ENCODE measurements at places on chromosomes 1 and 21. TPM values are rescaled to one million over a fixed set of nuclear protein-coding genes. Genes with fewer than 3 reads are reported as not detected.

GRCh38 chr1:34125721-34126380, 39.2 kb downstream of the CSMD2 start:
- DNase-seq, result no peak

GRCh38 chr1:44602634-44603628, 71.3 kb downstream of the TMEM53 start:
- DNase-seq, result no peak

DNA sequence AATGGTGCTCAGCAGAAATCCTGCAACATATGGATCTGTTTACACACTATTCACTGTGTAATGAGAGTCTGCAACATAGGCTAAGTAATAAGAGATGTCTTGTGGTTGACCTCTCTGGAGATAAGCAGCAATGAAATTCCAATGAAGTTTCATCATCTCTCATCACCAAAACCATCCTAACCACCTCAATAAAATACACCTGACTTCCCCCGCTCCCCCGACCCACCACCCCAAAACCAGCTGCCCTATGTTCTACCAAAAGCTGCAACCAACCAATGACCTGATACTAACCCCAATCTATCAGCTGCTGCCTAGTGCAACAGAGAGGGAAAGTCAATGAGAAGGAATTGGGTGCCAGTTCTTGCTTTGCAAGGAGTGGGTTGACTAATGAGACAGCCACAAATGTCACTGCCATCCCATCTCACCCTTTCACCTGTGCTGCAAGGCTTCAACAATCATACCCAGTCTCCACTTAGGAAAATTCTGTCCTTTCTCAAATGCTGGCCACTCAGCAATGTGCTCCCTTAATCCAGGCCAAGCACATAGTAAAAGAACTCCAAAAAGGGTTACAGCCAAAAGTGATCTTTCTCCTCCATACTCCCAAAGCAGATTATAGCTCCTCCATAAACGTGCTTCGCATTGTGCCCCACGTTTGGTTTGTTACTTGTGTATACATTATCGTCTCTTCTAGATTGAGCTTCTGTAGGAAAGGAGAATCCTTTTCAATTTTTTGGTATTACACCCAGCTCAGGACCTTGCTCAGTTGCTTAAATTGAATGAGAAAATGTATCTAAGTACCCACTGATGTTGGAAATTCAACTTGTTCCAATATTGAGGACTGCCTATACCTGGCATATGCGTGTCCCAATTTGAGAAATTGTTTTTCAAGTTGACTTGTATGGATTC, 29.0 kb downstream of the MRPL39 start:
- DNase-seq, result peak; percentile 49

DNA sequence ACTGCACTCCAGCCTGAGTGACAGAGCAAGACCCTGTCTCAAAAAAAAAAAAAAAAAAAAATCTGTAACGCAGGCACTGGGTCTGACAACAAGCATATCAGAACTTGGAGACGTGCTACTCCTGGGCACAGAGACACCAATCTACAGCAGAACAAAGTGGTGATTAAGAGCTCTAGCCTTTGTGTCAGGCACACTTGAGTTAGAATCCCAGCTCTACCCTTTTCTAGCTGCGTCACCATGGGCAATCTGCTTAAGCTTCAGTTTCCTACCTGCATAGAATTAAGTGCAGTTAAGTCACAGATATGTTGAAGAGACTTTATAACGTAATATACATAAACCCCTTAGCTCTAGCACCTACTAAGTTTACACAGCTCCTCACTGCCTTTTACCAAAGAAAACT, 3.4 kb upstream of the CDCA8 start:
- no peak for DNase-seq

GRCh38 chr1:216566641-216567205, 143.5 kb upstream of the USH2A start:
- DNase-seq, result peak; percentile 28

ZBED6 gene
- 40.2 TPM for total RNA-seq

- DNase-seq, result peak; percentile 77
Observed at GRCh38 chr1:218711884-218712674, 366.9 kb downstream of the TGFB2 start.

ELF3 gene
- total RNA-seq, result 0.32 TPM

GRCh38 chr21:17105932-17106331, 406.9 kb upstream of the CXADR start:
- DNase-seq, result peak; percentile 2

GRCh38 chr1:119811985-119812557, 811 bp upstream of the REG4 start:
- DNase-seq, result no peak

SYT6 gene
- not detected for total RNA-seq

DNA sequence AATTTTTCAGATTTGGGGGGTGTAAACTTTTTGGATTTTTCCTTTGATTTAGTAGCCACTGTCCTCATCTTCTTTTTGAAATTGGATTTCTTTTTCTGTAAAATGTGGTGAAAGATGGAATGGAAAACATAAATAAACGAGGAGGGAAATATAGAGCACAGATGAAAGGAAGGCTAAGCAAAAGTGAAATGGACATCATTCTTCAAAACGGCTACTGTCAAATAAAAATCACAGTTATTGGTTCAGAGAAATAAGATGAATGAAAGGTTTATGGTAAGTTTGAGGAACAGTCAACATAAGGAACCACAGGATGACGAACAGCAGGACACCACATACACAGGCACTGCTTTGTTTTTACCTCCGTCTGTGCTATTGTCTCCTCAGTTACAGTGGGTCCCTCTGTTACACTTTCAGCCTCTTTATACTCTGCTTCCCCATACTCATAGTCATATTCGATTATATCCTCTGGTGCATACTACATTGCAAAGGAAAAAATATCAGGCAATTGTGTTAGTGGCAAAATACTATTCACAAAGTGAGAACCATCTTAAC, 82.4 kb downstream of the COL11A1 start:
- DNase-seq, result no peak

DNA sequence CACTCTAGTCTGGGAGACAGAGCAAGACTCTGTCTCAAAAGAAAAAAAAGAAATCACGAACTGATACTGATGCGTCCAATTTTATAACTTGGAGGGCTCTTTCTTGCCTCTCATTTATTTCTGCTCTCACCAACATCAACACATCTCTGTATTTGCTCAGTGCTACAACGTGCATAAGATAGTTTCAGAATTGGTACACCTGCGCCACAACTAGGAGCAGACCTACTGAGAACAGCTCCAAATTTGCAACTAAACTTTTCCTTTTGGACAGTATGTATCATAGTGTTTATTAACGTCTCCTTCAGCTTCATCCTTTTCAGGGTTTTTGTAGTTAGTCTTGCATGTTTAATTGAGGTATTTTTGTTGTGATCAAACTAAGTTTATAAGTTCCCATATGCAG, 27.7 kb downstream of the TRAPPC10 start:
- DNase-seq, result no peak

DNA sequence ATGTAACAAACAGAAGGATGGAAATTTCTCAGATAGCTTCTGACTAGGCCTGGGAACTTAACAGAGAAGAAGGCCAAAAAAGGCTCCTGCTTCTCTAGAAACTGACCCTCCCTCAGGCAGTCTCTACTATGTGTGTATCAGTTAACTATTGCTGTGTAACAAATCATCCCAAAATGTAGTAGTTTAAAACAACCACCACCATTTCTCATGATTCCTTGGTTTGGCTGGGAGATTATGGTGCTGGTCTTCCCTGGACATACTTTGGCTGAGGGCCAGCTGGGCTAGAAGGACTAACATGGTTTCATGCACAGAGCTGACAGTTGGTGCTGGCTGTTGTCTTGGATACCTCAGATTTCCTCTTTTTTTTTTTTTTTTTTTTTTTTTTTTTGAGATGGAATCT, 26.2 kb upstream of the CNN3 start:
- DNase-seq, result no peak

- DNase-seq, result peak; percentile 52
Observed at GRCh38 chr1:214550013-214550856, 1.2 kb downstream of the PTPN14 start.

DNA sequence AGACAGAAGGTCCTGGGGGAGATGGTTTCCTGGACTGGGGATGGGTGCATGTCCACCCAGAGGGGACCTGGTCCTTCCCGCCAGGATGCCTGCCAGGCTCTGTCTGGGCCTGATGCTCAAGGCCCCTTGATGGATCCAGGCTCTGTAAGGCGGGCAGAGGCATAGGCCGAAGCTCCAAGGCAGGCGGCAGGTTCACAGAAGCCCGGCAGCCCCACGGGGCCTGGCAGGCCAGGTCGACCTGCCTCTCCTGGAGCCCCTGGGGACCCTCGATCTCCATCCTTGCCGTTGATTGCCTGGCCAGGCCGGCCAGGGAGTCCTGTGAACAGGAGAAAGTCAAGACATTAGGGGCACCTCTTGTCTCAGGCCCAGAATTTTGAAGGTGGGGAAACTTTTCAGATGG, 16.0 kb downstream of the COL9A2 start:
- no peak for DNase-seq

- DNase-seq, result no peak
Observed at GRCh38 chr1:111831153-111831552, 75.5 kb downstream of the DDX20 start.

LRRC38 gene
- not detected for total RNA-seq

GRCh38 chr1:180136331-180136967, 18.2 kb upstream of the QSOX1 start:
- no peak for DNase-seq

DNA sequence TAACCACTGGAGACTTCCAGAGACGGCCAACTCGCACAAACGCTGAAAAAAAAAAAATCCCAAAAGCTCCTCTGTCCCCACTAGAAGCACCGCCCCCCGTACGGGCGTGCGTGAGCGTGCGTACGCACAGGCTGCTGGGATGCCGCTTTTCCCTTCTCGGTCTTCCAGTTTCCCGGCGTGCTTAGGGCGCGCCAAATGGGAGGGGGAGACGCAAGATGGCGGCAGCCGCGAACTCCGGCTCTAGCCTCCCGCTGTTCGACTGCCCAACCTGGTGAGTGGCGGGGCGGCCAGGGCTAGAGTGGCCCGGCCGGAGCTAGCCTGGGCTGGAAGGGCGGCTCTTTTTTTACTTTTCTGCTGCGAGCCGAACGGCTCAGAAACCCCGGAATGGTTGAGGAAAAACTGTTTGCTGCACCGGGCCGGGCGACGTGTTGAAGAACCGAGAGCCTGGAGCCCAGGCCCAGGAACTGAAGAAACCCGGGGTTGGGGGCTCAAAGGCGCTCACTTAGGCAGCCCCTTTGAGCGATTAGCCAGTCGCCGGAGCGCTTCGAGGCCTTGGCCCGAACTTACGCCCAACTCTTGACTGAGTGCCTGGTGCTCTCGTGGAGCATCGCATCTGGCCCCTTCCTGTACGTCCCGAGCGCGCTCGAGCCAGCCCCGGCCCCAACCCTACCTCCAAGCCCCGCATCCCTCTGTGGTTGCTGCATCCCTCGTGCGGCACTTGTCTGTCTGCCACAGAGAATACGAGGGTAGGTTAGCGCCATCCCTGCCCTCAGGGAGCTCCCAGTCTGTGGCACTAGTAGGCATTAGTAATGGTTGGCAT, at the start of gene PPP1R8:
TSS of gene PPP1R8 (plus strand) at position 162 of the 820 bp plus-strand sequence. CDS start at position 216, 54 bp downstream.
- peak; percentile 96 for DNase-seq

DNA sequence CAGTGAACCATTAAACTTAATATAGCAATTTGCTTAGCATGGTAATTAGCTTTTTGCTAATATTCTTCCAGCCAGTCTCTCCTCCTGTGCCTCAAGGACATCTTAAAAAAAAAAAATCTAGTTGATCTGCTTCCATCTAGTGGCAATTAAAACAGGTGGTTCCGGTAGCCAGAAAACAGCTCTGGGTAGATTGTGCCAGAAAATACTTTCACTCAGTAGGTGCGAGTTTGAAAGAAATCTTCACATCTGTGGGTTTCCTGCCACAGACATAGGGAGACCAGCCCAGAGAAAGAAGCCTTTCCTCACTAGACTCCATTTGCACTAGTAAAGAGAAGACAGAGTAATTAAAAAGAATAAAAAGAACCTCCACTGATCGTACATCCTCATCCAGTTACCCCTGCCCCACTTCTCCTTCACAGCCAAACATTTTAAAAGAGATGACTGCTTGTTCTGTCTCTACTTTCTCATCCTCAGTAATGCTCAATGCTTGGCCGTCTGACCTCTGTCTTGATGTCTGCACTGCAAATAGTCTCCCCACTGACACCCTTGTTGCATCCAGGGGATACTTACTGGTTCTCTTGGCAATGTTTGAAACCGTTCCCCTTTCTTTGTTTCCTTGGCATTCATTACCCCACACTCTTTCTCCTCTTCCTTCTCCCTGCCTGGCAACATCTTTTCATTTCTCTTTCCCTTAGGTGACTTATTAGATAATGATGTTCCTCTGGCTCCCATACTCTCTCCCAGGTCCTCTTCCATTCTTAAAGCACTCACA, 16.9 kb downstream of the SELL start:
- no peak for DNase-seq

KAZN gene
- 8.6 TPM for total RNA-seq

CR1 gene
- under 0.01 TPM for total RNA-seq

OR2L3 gene
- not detected for total RNA-seq

All from fibroblast of villous mesenchyme (primary cell).